ENCODE measurements at places on chromosomes 3 and 15.

DNA sequence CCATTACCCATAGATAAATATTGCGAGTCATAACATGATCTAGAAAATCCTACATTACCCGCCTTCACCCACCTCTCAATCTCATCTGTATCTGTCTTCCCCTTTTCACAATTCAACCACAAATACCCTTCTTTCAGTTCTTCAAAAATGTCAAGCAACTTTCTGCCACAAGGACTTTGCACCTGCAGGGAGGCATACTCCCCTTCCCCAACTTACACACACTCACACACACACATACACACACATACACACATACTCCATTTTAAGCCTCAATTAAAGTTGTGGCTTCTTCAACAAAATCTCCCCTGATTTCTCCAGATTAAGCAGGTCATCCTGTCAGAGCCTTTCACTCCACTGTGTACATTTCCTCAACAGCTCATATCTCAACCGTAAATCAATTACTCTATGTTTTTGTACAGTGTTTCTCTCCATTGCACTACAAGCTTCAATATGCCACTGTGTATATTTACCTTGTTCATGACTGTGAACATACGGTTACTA is 33.1 kb upstream of the CCDC50 start:
- DNase-seq, result no peak

DNA sequence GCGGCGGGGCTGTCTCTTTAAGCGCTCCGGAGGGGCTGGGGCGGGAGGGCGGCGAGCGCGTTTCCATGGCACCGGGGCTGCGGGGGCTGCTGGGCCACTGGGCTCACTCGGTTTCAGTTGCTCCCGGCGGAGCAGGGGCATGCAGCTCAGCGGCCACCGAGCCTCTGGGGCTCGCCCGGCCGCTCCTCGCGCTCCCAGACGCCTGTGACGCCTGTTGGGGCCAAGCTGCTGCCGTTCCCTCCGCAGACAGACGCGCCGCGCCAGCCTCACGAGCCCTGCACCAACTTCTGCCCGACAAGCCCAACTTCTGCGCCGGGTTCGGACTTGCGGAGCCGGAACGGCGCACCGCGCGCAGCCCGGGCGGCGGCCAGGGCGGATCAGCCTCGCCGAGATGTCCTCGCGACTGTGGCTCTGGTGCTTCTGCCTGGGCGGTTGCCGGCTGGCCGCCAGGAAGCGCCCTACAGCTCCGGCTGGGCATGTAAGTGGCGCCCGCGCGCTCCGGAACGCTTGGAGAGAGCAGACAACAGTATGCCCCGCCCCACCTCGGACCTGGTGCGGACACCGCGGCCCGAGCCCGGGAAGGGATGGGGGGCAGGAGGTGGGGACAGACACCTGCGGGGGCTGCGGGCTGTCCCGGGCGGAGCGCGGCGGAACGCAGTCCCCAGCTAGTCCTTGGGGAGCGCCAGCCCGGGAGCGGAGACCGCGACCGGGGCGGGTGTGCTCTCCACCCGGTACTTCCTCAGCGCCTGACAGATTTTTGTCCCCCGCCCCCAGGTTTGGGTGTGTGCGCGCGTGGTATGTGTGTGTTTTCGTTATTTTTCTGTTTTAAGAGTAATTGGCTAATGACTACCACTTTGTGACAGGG is 154.1 kb upstream of the GOLIM4 start:
- peak; percentile 14 for DNase-seq

- no peak for DNase-seq
Measured at GRCh38 chr3:112856537-112856936, 9.9 kb upstream of the CD200R1L start.

DNA sequence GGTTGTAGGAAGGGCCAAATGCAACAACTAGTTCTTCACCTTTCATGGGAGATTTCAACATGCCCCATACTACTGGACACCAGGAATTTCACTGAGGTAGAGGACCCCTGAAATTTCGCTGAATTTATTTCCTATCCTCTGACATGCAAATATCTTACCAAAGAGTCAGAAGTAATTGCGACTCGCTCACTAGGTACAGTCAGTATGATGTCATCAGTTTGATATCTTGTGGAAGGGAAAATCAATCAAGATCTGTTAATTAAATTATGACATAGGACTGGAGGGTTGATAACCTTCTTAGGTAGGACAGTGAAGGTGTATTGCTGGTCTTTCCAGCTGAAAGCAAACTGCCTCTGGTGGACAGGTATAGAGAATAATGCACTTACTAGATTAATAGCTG is 74.9 kb upstream of the TNIK start:
- no peak for DNase-seq

- DNase-seq, result no peak
Measured at GRCh38 chr15:80161468-80162016, 8.7 kb downstream of the FAH start.

Data from GM04503 (cell line).